ENCODE measurements at places on chromosomes 16 and 17.

DNA sequence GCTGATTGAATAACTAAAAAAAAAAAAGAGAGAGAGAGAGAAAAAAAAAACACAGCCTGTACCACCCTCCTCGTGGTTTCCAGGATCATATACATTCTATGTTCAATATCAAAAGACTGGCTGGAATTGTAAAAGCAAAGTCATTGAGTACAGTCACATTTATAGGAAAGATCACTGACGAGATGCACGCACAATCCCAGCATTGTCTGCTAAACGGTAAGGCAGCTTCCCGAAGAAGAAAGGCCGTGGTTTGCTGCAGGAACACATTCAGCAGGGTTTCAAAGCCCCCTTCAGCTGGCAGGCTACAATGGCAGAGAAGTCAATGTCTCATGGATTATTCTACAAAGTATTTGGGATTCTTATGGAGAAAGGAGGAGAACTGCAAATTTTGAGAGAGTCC is 9.3 kb downstream of the NQO1 start:
- DNase-seq: no peak

DNA sequence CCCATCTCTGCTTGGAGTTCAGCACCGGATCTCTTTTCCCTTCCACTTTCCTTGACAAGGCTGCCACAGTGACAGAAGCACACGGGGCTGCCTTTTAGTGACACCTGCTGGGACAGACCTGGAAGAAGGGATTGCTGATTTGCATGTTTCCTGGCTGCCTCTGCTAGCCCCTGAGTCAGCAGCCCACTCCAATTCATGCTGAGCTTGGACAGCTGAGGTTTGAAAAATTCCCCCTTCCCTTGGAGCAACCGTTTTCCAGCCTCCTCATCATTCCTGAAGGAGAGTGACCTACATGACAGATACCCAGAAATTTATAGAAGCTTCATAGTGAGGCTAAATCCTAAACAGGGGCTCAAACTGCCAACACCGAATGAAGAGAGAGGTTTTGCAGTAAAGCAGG is 18.8 kb upstream of the RBL2 start:
- DNase-seq: no peak

- no peak for DNase-seq
These were observed 684 bp upstream of the NUDT16L1 start for GRCh38 chr16:4692460-4693295.

- DNase-seq: no peak
These were observed 38.2 kb upstream of the ARL6IP1 start for GRCh38 chr16:18839555-18839954.

GRCh38 chr16:73032541-73033270 is 15.2 kb downstream of the ZFHX3 start:
- DNase-seq: no peak

DNA sequence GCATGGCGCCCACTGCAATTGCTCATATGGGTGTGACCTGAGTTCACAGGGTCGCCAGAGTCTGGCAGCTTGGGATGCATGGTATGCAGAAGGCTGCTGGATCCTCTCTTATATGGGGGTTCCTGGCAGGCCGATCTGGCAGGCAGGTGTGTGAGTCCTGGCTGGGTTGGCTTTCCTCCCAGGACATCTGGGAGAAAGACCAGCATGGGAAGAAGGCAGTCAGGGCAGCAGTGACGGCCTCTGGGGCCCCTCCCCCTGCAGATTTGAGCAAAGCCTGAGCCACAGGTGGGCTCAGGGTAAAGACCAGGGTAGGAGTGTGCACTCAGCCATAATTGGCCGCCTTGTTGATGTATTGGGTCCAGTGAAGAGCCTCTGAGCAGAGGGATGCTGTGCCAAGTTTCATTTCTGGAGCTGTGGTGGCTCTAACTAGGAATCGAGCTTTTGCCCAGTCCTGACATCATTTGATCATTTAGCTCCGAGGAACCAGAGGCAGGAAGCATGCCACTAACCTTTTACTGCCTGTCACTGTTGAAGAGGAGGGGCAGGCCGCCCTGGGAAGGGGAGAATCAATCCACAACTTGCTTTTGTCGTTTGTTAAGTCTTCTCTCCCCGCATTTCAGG is 174.3 kb downstream of the CCDC182 start:
- DNase-seq: no peak

- DNase-seq: peak; percentile 51
These were observed 45.8 kb downstream of the STAT3 start for GRCh38 chr17:42342242-42343008.

GRCh38 chr17:71926746-71927398 is 193.9 kb upstream of the SOX9 start:
- DNase-seq: no peak

DNA sequence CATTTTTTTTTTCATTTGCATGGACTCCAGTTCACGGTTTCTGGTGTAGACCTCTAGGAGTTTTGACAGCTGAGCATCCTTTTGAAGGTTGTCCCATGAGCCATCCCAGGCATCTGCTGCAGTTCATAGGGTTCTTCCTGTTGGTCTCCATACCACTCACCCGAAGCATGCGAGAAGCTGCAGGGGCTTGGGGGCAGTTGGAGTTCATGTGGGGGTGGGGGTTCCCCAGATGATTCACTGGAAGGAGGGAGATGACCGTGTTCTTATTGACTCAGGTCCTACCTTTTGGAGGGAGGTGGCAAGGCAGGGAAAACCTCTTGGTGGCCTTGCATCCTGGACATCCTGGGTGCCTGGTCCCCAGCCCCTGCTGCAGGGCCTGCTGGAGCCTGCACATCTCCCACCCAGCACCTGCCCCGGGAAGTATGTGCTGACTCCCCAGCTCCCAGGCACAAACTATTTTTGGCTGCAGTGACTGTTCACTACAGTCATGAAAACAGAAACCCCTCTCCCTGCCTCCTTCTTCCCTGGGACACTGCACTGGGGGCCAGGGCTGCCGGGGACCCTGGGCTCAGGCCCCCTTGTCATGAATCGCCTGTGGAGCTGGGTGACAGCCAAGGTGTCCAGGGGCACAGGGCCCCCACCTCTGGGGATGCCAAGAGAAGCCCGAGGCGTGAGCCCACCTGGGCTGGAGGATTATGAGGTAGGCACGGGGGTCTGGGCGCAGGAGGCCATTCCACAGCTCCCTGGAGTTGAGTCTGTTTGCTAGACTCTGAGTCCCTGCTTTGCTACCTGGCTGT is 64.9 kb upstream of the LGALS9 start:
- DNase-seq: peak; percentile 68

DNA sequence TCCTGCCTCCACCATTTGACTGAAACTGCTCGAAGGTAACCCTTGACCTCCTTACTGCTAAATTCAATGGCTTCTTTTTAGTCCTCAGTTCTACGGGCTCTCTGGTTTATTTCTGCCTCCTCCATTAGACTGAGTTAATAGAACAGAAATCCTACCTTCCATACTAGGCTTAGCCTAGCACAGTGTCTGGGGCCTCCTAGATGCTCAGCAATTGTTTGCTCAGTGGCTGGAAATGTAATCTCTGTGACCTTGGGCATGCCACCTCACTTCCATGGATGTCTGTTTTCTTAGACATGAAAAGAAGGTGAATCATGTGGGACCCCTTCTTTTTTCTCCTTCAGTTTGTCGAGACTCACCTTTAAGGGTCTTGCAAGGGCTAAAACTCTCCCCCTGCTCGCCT is 19.7 kb downstream of the NXPH3 start:
- no peak for DNase-seq

DNA sequence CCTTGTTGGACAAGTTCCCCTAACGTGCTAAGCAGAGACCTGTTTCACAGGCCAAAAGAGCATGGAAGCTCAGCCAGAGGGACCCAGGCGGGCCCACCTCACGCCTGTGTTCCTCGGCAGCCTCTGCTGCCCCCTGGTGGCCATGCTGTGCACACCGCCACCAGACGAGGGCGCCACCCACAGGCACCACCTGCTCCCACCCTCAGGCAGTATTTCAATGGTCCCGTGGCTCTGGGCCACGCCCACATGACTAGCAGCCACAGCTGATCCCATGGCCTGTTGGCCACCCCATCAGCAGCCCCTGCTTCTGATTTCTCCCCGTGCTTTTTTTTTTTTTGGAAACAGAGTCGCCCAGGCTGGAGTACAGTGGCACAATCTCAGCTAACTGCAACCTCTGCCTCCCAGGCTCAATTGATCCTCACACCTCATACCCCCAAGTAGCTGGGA is 18.9 kb downstream of the MPG start:
- peak; percentile 92 for DNase-seq
